Activated T-helper 1 cell treated with anti-CD3 and anti-CD28 coated beads, Interleukin-2, amount 50 U/mL, for 16 hours (primary cell): ENCODE measurements at places on chromosomes 5 and 9.

- no peak for DNase-seq
Observed at GRCh38 chr9:18861609-18862544, 171.1 kb downstream of the SAXO1 start.

DNA sequence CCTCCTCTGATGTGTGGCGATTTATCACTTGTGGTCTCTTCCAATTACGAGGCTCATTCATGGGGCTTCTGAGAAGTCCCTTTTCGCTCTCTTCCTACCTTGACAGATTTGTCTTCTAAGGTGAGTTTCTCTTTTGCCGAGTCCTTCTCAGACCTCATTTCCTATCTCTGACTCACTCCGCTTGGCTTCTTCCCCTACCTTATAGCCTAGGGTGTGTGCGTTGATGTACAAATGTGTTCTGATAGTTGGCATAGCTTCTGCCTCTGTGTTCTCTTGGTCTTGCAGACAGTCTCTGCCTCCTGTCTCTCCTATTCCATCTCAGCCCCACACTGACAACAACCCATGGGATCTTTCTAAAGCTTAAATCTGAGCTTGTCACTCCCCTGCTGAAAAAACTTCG, 56.9 kb upstream of the SHB start:
- DNase-seq: no peak

GRCh38 chr9:113585085-113585442, 121.5 kb downstream of the RGS3 start:
- no peak for DNase-seq

DNA sequence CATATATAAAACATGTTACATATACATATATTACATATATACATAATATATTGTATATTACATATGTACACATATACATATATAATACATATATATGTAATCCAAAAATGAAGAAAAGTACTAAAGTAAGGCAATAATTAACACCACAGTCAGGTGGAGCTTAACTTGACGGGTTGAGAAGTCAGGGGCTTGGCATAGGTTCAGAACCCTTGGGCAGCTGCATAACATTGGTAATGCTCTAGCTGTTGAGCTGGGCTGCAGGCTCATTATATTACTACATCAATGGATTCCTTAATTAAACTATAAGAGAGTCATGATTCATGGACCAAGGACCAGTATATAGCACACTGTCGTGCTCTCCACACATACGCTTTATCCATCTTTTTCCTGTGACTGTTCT, 435.2 kb upstream of the ADAMTS16 start:
- DNase-seq: no peak

DNA sequence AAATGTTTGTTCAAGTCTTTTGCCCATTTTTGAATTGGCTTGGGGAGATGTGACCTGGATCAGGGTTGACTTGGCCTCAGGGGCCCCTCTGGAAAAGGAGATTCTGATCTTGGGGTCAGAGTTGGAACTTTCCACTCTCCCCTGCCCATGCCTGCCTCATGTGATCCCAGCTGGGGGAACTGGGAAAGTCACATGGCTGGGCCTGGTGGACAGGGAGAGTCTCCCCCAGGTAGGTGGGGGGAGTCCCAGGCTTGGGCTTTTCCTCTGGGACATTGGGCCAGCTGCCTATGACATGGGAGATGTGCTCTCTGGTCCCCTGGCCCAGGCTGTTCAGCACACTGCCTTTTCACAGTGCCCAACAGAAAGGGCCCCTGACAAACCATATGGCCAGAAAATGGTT, 60.7 kb downstream of the NDST1 start:
- DNase-seq: no peak

- no peak for DNase-seq
Observed at GRCh38 chr9:38038307-38039089, 30.5 kb downstream of the SHB start.

DNA sequence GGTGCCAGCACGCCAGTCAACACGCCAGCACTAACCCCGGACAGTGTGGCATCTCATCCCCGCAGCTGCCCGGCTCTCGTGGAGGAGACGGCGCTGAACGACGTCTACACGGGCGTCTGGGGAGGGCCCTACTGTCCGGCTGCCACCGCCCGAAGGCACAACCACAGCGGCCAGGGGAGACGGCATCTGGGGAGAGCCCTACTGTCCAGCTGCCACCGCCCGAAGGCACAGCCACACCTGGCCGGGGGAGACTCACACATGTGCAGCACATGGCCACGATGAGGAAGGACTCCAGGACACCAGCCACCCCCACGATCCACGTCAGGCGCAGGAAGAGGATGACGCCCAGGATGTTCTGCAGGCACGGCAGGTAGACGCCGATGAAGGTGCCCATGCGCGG, 23.1 kb downstream of the SLC12A7 start:
- DNase-seq: no peak

DNA sequence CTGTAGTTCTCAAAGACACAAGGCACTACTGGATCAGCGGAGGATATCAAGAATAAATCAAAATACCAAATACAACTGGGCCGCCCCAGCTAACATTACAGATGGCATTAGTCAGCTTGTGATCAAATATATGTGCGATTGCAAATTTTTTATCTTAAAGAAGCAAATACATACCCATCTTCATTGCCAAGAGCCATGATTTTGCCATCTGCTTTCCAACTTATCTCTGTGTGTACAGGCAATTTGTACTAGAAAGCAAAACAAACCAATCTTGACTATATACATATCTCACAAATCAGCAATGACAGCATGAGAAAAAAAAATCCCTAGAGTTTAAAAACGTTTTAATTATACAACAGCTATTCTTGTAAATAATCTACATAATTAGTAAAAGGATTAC, 20.3 kb downstream of the GEMIN5 start:
- no peak for DNase-seq

GRCh38 chr9:3585606-3586005, 59.8 kb upstream of the RFX3 start:
- DNase-seq: no peak

GRCh38 chr5:149134778-149135500, 6.4 kb upstream of the ABLIM3 start:
- DNase-seq: no peak

DNA sequence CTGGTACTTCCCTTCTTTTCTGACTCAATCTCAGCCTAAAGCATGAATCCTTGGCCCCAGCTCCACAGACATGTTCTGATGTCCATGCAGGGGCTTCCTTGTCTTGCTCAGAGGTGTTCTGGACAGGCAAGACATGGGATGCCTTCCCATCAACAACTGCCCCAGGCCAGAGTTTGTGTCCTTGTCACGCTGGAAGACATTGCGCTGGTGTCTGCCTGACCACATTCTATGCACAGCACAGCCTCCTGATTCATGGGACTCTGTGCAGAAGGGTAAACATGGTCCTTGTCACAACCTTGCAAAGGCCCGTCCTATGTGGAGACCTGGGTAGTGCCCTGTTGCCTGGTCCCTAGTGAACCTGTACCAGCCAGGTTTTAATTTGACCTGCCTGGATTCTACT, 212.2 kb downstream of the FSTL4 start:
- DNase-seq: no peak

DNA sequence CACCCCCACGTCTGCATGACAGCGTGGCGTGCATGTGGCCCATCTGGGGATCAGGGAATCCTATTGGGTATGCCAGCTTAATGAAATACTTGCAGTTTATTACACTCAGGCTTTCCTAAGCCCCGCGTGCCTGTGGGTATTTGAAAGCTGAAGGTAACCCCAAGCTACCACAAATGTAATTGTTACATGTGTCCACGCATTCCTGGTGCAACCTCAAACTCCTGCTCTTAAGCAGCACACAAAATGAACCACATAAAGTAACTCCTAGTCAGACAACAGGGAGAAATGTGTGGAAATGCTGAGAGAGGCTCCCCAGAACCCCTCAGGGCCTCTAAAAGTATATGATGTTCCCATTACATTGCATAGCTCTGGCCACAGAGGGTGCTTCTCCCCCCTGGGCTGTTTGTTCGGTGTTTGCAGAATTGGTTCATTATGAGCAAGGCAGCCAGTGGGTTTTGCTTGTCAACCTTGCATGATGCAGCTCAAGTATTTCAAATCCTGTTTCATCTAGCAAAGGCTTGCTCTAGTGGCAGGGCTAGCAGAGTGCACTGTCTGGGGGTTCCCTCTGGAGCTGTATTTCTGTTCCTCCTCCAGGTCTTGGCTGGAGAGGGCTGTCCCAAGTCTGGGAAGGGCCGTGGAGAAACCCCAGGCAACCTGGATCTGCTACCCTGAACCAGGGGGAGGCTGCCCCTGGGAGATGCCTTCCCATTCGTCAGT, 1.8 kb upstream of the DCANP1 start:
- DNase-seq: no peak

DNA sequence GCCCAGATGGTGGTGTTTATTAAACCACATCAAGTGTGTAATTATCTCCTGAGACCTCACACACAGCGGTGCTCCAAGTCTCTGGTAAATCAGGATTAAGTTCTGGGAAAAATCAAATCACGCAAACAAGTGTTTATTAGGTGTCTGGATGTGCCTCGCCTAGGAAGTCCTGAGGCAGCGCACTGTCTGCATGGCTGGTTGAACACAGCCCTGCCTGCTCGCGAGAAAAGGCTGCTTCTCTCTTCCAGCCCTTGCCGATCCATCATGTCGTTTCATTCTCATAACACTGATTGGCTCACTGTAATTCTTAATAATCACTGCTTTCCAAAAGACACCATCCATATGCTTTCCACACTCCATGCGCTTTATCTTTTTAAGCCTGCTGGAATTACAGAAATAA, 229.6 kb upstream of the DAP start:
- no peak for DNase-seq

- no peak for DNase-seq
Observed at GRCh38 chr5:57804007-57804444, 321.4 kb upstream of the ACTBL2 start.
